ENCODE measurements at places on chromosomes 12 and 14.

GRCh38 chr12:100302081-100302480, 35.1 kb downstream of the SCYL2 start:
- DNase-seq, result no peak

- DNase-seq, result no peak
These were observed 18.7 kb downstream of the HVCN1 start for GRCh38 chr12:110670161-110670701.

DNA sequence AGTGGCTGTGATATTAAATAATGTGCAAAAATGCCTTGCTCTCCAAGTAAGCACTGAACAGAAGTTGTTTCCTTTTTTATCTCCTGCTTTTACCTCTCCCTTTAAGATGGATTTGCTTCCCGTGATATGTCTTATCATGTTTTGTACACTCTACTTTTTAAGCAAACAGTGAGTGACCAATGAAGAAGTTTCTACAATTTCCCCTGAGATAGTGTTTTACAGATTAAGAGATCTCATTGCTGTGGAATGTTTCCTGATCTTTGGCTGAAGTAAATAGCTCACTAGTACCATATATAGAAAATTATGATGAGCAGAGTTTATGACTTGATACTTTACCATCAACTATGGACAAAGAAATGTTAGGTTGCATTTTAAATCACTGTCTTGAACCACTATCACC, 184.8 kb upstream of the PDE3A start:
- DNase-seq, result no peak

- no peak for DNase-seq
These were observed 1085.4 kb downstream of the SLC6A15 start for GRCh38 chr12:83827193-83827592.
